T-helper 2 cell treated with Interferon-gamma antibody and Interleukin-4, amounts not matched to agents 100 ng/mL and 5 ng/mL, for 36 hours (primary cell): ENCODE measurements at places on chromosomes 6 and 20. TPM values are rescaled to one million over a fixed set of nuclear protein-coding genes. Genes with fewer than 3 reads are reported as not detected.

Gene PTPRA
- total RNA-seq: 65.4 and 70.2 TPM in 2 replicates

Gene TP53TG5
- 0.09 and 0.11 TPM in 2 replicates for total RNA-seq

Gene COL10A1
- not detected in 2 replicates for total RNA-seq

Gene GABRR1
- not detected in 2 replicates for total RNA-seq

Gene LAMA5
- 0.70 and 0.77 TPM in 2 replicates for total RNA-seq

Gene RAB5IF
- total RNA-seq: 107 and 112 TPM in 2 replicates

Gene INSM1
- total RNA-seq: 0.05 TPM in 1 of 2 replicates, not detected in the other
